Activated B cell treated with CpG ODN at 0.5 μM for 24 hours (primary cell): ENCODE measurements at places on chromosomes 12 and 14. TPM values are rescaled to one million over a fixed set of nuclear protein-coding genes. Genes with fewer than 3 reads are reported as not detected.

Gene GLIPR1L1
- not detected in 2 replicates for total RNA-seq

Gene NUAK1
- total RNA-seq = not detected in 2 replicates

Gene LRRC10
- total RNA-seq = not detected in 2 replicates

Gene SERPINA3
- not detected in 2 replicates for total RNA-seq

Gene OAS2
- total RNA-seq = 46.0 and 51.9 TPM in 2 replicates

Gene IAPP
- total RNA-seq = not detected in 2 replicates

Gene CBX5
- 77.3 TPM in 2 replicates for total RNA-seq

Gene ERH
- total RNA-seq = 252 and 273 TPM in 2 replicates

Gene TSPAN11
- total RNA-seq = not detected in 2 replicates

Gene AGAP2
- 17.5 and 18.5 TPM in 2 replicates for total RNA-seq

Gene TAS2R30
- total RNA-seq = 3.4 and 6.3 TPM in 2 replicates

Gene MYL2
- not detected in 2 replicates for total RNA-seq

- H3K36me3 ChIP-seq = peaks cover 2% of the 10 kb centered on the region
- peak overlapping the region; percentile 96 for H3K27ac ChIP-seq
- H3K4me3 ChIP-seq = peak overlapping the region; percentile 91
- no peak for DNase-seq
Measured at GRCh38 chr14:101121508-101122139, 218.1 kb upstream of the RTL1 start.

DNA sequence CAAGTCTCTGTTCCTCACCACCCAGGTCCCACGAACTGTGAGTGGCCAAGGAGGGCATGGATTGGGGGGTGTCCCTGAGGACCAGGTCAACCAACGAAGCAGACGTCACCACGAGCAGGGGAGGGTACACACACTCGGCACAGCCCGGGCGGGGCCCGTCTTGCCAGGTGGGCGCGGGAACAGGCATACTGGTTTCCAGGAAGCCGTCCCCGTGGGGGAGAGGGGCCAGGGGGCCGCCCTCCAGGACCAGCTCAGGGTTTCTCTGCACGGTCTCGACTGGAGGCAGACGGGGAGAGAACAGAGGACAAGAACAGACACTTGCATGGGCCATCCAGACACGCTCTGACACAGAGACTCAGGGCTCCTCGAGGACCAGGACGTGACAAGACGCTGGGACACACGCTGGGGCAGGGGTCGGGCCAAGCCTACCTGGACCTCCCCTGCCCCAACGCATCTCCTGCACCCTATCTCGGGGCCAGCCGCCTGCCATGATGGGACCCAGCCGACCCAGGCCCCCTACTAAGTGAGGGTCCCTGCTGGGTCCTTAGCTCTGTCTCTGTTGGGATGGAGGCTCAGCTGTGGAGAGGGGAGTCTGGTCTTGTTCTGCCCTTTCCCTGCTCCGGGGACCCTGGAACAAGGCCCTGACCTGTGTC is 11.3 kb downstream of the ARL6IP4 start:
- no peaks in the 10 kb centered on the region for H3K27me3 ChIP-seq
- H3K4me1 ChIP-seq = peaks cover 4% of the 10 kb centered on the region
- peaks cover 3% of the 10 kb centered on the region for H3K36me3 ChIP-seq
- H3K27ac ChIP-seq = no peak overlapping the region
- H3K4me3 ChIP-seq = no peak overlapping the region
- no peak for DNase-seq

DNA sequence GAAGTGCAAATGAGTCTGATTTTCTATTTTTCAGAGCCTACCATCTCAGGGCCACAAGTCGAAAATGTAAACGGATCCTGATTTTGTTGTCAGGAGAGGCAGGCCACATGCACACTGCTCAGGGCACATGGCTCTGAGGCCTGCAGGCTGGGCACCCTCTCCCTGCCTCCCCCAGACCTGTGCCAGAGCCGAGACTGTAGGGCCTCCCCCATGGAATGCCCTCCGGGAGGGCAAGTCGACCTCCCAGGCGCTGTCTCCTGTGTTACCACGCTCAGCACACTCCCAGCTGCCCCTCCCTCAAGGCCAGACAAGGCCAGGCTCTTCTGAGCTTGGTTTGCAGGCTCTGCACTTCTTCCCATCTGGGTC is 121.7 kb downstream of the CRACR2A start:
- no peaks in the 10 kb centered on the region for H3K4me1 ChIP-seq
- no peaks in the 10 kb centered on the region for H3K27me3 ChIP-seq
- H3K27ac ChIP-seq = no peak overlapping the region
- no peak for DNase-seq

GRCh38 chr14:22052795-22053194 is 379.2 kb upstream of the OR4E1 start:
- H3K27ac ChIP-seq = no peak overlapping the region
- H3K4me1 ChIP-seq = no peaks in the 10 kb centered on the region
- peaks cover 55% of the 10 kb centered on the region for H3K27me3 ChIP-seq
- no peak for DNase-seq
- no peak overlapping the region for H3K4me3 ChIP-seq

DNA sequence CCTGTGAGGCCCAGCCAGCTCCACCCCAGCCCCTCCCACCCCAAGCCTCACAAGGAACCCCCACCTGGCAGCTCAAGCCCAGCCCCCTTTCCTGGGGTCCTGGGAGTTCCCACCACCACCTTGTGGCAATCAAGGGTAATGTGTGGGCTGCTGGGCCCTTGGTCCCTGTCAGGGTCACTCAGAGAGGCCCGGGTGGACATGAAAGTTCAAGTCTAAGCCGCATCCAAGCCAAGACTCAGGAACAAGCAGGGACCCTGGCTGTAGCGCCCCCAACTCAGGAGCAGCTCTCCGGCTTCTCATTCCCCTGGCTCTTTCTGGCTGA is 106.4 kb upstream of the C14orf180 start:
- no peak overlapping the region for H3K27ac ChIP-seq
- H3K4me1 ChIP-seq = no peaks in the 10 kb centered on the region

DNA sequence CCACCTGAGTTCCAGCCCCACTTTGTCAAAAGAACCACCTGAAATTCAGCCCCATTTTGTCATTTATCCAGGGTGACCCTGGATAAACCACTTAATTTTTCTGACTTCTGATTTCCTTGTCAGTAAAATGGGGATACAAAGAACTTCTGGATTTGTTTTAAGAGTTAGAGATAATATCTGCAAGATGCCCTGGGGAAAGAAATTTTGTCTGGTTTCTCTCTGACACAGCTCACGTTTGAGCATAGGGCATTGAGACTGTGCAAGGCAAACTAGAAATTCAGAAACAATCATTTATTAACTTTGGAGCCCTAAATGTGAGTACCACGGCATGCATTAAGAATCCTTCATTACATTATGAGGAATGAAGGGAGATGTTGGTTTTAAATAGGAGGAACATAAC is 37.2 kb downstream of the TMTC2 start:
- H3K27ac ChIP-seq = no peak overlapping the region
- no peaks in the 10 kb centered on the region for H3K4me1 ChIP-seq
- no peak overlapping the region for H3K4me3 ChIP-seq
- H3K36me3 ChIP-seq = no peaks in the 10 kb centered on the region
- H3K27me3 ChIP-seq = no peaks in the 10 kb centered on the region
- DNase-seq = no peak

GRCh38 chr12:43291516-43291915 is 260.5 kb downstream of the ADAMTS20 start:
- no peaks in the 10 kb centered on the region for H3K4me1 ChIP-seq
- H3K27me3 ChIP-seq = no peaks in the 10 kb centered on the region
- DNase-seq = no peak

DNA sequence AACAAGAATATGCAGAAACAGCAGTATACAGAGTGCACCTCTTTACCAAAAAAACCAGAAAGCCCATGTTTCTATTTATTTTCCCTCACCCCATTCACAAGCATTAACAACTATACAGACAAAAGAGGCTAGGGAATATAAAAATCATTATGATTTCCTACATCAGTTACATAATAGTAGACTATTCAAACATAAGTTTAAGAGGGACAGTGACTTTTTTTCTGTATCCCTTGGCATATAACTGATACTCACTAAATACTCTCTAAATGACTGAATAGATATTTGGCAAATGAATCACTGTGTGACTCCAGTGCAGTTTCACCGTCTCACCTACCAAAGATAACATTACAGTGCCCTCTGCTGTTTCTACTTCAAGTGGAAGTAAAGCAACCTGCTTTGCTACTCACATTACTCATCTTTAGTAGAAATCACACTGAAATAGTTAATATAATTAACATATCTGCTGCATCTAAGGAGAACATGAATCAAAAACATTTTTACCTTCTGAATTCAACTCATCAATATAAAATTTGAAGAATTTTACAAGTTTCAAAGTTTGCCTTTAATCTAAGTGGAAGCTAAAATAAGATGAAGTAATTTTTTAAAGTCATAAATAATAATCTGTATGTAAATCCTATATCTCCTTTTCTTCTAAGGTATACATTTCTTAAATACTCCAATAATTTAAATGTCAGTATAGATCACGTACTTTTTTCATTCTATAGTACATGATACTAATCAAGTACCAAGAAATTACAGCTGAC is 103.8 kb downstream of the OSBPL8 start:
- H3K4me1 ChIP-seq = peaks cover 9% of the 10 kb centered on the region
- H3K27ac ChIP-seq = no peak overlapping the region
- no peaks in the 10 kb centered on the region for H3K27me3 ChIP-seq

GRCh38 chr14:43735932-43736331 is 771.2 kb downstream of the FSCB start:
- no peaks in the 10 kb centered on the region for H3K27me3 ChIP-seq
- DNase-seq = no peak
- no peak overlapping the region for H3K27ac ChIP-seq
- H3K36me3 ChIP-seq = no peaks in the 10 kb centered on the region
- H3K4me3 ChIP-seq = no peak overlapping the region

- no peak overlapping the region for H3K4me3 ChIP-seq
- H3K4me1 ChIP-seq = no peaks in the 10 kb centered on the region
- no peak overlapping the region for H3K27ac ChIP-seq
Measured at GRCh38 chr12:103691063-103691462, 104.0 kb downstream of the STAB2 start.

- peak within 1 kb of the TSS; percentile 86 for H3K4me3 ChIP-seq
- H3K27me3 ChIP-seq = no peaks in the 10 kb centered on the region
- peak; percentile 94 for DNase-seq
- peak within 1 kb of the TSS; percentile 82 for H3K27ac ChIP-seq
- H3K4me1 ChIP-seq = peaks cover 23% of the 10 kb centered on the region
Measured at GRCh38 chr14:54396493-54397335, at the start of gene CDKN3. Gene CDKN3, plus strand, starts transcription at chr14:54397007. Its CDS starts 62 bp downstream, at chr14:54397069.

DNA sequence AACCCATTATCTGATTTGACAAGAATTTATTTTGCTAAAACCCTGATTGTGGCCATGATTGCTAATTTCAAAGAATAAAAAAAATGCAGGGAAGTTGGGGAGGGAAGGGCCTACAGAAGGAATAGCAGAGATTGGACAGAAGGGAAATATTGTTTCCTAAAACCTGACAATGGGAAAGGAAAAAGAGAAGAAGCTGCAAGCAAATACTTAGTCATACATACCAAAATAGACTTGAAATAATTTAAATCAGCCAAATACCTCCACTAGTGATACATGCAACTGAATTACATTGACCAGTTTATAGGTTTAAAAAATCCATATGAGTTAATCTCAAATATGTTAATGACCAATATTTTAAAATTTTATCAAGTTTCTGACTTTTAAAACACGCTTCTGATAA is 75.1 kb downstream of the PELI2 start:
- no peaks in the 10 kb centered on the region for H3K27me3 ChIP-seq
- peaks cover 26% of the 10 kb centered on the region for H3K4me1 ChIP-seq
- peak overlapping the region; percentile 3 for H3K27ac ChIP-seq

- H3K4me1 ChIP-seq = no peaks in the 10 kb centered on the region
- peaks cover 23% of the 10 kb centered on the region for H3K36me3 ChIP-seq
- no peaks in the 10 kb centered on the region for H3K27me3 ChIP-seq
- H3K4me3 ChIP-seq = no peak overlapping the region
- H3K27ac ChIP-seq = no peak overlapping the region
Measured at GRCh38 chr14:67641902-67642749, 22.4 kb downstream of the ARG2 start.

- H3K4me3 ChIP-seq = no peak overlapping the region
- no peaks in the 10 kb centered on the region for H3K4me1 ChIP-seq
- no peak overlapping the region for H3K27ac ChIP-seq
- no peaks in the 10 kb centered on the region for H3K36me3 ChIP-seq
- no peak for DNase-seq
Measured at GRCh38 chr12:59459966-59460660, 135.7 kb upstream of the SLC16A7 start.

DNA sequence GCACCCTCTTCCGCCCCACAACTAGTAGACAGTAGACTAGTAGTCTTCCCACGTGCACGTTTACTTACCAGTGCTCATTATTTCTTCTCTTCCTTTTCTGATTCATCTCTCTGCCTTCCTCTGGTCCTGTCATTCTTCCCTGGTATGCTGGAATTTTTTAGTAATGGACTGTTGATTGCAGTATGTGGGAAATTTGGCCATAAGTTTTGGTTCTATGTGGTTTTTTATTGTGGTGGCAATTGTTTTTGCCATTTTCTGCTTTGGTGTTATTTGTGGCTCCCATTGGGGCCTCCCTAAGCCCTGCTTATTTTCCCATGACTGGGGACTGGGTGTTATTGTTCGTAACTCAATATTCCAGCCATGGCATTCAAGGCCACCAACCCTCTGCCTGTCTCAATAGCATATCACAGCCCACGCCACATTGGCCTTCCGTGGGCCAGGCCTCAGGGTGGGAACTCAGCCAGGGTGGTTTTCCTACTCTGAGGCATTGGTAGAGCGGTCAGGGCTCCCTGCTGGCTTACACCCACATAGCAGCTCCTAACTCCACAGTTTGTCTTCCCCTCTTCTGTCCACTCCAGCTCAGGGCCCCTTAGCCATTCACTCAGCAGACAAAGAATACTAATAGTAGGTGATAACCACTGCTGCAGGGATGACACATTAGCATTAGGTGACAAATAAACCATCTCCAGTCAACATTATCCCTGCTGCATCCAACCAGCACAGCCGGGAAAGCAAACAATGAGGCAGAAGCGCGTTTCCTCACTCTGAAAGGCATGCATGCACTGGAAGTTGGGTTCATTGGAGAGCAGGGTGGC is 321.5 kb downstream of the CACNA1C start:
- H3K4me1 ChIP-seq = peaks cover 4% of the 10 kb centered on the region
- H3K36me3 ChIP-seq = no peaks in the 10 kb centered on the region
- H3K4me3 ChIP-seq = no peak overlapping the region
- DNase-seq = no peak
- H3K27ac ChIP-seq = no peak overlapping the region
- H3K27me3 ChIP-seq = peaks cover 2% of the 10 kb centered on the region

GRCh38 chr14:45114327-45114726 is 20.0 kb downstream of the FKBP3 start:
- H3K4me3 ChIP-seq = no peak overlapping the region
- no peak overlapping the region for H3K27ac ChIP-seq
- no peaks in the 10 kb centered on the region for H3K4me1 ChIP-seq
- H3K27me3 ChIP-seq = no peaks in the 10 kb centered on the region
- DNase-seq = no peak

- no peaks in the 10 kb centered on the region for H3K4me1 ChIP-seq
- H3K36me3 ChIP-seq = no peaks in the 10 kb centered on the region
- no peak for DNase-seq
- no peak overlapping the region for H3K4me3 ChIP-seq
Measured at GRCh38 chr12:16670456-16671050, 64.6 kb upstream of the LMO3 start.

GRCh38 chr12:42908712-42909111 is 319.2 kb upstream of the PRICKLE1 start:
- no peak overlapping the region for H3K4me3 ChIP-seq
- H3K4me1 ChIP-seq = no peaks in the 10 kb centered on the region
- no peaks in the 10 kb centered on the region for H3K27me3 ChIP-seq
- DNase-seq = no peak
- H3K27ac ChIP-seq = no peak overlapping the region
